Mesenteric fat pad (tissue), 1 donor: ENCODE measurements at places on chromosomes 7 and 10. TPM values are rescaled to one million over a fixed set of nuclear protein-coding genes. Genes with fewer than 3 reads are reported as not detected.
A peak's percentile ranks its signal among the peaks of the same experiment; 100 is the strongest.

GRCh38 chr10:12351447-12351846 is 2.1 kb downstream of the CAMK1D start:
- no peak for DNase-seq

DNA sequence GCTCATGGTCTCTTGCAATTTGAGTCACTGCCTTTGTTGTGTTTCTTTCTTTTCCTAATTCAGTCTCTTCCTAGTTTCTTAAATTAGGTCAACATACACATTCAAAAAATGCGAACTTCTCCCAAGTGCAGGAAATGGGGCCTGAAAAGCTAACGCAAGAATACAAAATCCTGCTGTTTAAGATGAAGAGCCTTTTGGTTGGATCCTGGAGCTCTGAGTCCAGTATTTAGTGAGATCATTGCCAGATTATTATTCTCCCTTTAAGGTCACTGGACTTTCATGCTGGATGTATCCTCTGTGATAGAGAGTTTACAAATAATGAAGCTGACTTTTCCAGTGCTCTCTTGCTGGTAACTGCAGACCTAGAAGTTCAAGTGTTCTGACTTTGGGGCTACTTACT is 401.9 kb upstream of the MKI67 start:
- no peak for DNase-seq

DNA sequence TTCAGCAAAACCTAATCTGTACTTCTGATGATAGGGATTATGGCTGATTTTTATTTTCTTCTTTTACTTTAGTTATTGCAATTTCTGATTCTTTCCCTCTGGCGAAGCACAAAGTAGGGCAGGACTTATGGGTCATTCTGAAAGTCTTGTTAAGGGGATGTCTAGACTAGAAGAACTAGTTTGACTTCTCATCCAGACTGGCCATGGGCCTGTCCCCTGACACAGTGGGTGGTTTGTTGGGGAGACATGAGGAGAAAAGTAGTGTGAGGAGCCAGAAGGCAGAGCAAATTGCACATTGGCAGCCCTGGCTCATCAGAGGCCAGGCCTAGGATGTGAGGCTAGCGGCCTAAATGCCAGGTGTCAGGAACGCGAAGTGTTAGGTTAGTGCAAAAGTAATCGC is 152.8 kb downstream of the RTKN2 start:
- DNase-seq: no peak

GRCh38 chr10:89283025-89283935 is 18.6 kb upstream of the IFIT2 start:
- no peak for DNase-seq

The AKR1C1 gene
- 593 TPM for total RNA-seq

The NRCAM gene
- total RNA-seq: 9.1 TPM

The PNLIPRP3 gene
- not detected for total RNA-seq

DNA sequence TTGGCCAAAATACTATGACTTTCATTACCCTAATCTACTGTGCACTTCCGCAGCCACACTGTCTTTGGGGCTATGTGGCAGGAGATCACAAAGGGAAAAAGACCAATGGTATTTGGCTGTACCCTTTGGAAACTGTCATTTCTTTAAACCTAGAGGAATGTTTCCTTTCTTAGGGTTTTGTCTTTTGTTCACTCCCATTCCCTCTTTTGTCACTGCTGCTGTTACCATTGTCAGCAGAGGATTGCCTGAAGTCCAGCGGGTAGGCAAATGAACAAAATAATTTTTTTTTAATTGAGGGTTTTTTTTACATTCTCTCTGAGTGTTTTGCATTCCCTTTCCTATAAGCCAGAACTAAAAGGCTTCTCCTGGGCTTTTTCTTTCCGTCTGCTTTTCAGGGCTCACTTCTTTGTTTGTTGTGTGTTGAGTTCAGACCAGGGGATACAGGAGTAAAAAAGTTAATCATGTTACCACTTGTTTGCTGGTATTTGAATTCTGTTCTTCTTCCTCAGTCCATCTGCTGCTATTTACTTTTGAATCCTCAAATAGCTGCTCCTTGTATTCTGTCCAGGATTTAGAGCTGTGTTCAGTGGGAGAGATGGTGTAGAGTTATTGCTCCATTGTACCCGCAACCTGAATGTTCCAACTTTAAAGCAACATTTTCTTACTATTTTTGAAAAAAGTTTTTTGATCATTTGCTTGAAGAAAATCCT is 374.6 kb downstream of the SUGCT start:
- no peak for DNase-seq

The TDRD1 gene
- total RNA-seq: 0.16 TPM

GRCh38 chr7:94057955-94058354 is 53.8 kb upstream of the BET1 start:
- no peak for DNase-seq

The EGFR gene
- 80.9 TPM for total RNA-seq

GRCh38 chr10:35937546-35937945 is 295.4 kb upstream of the FZD8 start:
- no peak for DNase-seq

DNA sequence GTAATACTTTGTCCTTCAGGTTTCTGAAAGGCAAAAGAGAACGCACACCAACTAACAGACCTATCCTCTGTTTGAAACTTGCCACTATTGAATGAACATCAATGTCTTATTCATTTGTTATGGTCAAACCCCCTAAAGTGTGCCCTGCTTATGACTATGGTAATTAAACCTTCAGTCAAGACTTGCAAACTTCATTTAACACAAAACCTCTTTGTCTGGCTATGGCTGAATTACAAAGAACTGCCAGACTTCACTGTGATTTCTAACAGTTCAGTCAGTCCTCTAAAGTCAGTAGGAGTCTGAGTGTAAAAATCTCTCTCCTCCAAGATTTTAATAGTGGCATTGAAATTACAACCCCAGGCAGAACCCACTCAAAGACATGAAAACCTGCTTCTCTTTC is 702.5 kb upstream of the LRRN3 start:
- no peak for DNase-seq

GRCh38 chr10:47420305-47421056 is 36.4 kb upstream of the ZNF488 start:
- DNase-seq: peak; percentile 84

DNA sequence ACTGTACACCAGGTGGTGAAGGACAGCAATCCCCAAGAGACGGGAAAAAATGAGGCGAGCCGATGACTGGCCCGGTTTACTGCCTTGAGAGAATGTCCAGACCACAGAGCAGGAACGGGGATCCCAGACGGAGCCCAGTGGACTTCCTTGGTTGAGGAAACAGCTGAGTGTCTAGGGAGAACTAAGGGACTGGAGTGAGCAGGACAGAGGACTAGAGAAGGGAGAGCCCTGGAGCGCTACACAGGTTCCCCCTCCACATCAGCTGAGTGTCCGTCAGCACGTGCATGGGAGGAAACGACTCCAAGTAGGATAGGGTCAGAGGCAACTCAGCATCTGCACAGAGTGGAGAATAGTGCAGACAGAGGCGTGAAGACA is 7.1 kb upstream of the WDR86 start:
- DNase-seq: no peak

DNA sequence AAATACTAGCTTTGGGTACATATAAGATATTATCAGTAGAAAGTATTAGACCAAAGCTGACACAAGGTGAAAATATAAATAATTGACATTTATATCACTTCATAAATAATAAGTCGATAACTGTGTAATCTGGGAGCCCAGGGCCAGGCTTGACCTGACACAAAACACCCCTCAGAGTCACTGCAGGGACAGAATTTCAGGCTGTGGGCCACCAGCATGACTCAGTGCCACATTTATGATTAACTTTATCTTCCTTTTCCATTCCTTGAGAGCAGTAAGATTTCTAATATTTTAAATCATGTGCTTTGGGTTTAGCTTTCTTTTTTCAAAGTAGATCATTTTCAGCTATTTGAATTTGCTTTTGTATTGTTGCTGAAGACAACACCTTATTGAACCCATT is 102.9 kb upstream of the NFE2L3 start:
- DNase-seq: no peak

GRCh38 chr7:18481776-18482175 is 13.8 kb upstream of the HDAC9 start:
- DNase-seq: no peak

- DNase-seq: no peak
Observed at GRCh38 chr7:4715410-4715776, 33.3 kb downstream of the FOXK1 start.

GRCh38 chr7:27155816-27156507 is 513 bp downstream of the HOXA7 start:
- peak; percentile 87 for DNase-seq

DNA sequence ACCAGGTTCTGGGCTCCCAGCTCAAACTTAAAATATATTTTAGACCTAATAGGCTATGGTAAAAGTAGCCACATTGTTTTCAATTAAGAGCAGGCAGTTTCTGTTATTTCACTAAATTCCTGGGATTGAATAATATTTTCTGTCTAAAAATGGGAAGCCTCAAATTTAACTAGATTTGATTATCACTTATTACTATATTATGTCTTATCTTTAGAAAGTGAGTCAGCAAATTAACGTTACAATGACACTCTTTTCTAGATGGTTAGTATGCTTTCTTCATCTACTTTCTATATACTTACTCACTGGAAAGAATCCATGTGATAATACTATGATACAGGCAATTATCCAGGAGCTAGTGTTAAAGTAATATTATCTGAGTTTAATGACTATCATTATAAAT is 27.5 kb downstream of the KIF5B start:
- DNase-seq: no peak

- DNase-seq: no peak
Observed at GRCh38 chr10:82660205-82660604, 785.2 kb downstream of the NRG3 start.

- DNase-seq: no peak
Observed at GRCh38 chr7:95840953-95841950, 68.9 kb downstream of the DYNC1I1 start.

DNA sequence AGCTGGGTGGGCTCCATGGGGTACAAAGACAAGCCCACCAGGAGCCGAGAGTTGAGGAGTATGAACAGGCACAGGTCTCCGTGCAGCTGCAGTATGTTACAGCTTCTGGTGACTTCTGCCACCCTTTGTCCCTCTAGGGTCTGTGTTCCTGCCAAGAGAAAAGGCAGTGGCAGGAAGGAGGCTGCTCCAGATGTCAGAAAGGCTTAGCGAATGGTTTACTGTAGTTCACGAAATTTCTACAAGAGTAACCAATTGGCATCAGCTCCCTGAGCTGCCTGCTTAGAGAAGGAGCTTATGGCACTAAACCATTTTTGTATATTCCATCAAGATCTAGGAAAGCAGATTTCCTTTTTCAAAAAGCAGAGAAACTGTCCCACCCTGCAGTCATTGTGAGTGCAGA is 48.2 kb upstream of the TMEM72 start:
- DNase-seq: no peak

The GDF2 gene
- total RNA-seq: not detected

- DNase-seq: no peak
Observed at GRCh38 chr7:28957064-28957750, 923 bp downstream of the TRIL start.

DNA sequence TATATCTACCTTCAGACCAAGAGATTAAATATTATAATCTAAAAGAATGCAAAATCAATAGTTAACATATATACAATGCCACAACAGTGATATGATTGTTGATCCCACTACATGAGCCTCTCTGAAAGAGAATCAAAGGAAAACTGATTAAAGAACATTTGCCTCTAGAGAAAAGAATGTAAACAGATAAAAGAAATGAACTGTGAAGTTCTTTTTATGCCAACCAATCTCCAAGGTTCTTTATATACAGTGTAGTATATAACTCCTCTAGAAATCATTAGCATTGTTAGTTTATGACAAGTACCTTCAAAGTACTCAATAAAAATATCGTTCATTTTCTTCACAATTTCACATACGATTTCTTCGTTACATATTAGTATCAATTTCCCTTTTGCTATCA is 20.1 kb downstream of the CNOT4 start:
- no peak for DNase-seq

DNA sequence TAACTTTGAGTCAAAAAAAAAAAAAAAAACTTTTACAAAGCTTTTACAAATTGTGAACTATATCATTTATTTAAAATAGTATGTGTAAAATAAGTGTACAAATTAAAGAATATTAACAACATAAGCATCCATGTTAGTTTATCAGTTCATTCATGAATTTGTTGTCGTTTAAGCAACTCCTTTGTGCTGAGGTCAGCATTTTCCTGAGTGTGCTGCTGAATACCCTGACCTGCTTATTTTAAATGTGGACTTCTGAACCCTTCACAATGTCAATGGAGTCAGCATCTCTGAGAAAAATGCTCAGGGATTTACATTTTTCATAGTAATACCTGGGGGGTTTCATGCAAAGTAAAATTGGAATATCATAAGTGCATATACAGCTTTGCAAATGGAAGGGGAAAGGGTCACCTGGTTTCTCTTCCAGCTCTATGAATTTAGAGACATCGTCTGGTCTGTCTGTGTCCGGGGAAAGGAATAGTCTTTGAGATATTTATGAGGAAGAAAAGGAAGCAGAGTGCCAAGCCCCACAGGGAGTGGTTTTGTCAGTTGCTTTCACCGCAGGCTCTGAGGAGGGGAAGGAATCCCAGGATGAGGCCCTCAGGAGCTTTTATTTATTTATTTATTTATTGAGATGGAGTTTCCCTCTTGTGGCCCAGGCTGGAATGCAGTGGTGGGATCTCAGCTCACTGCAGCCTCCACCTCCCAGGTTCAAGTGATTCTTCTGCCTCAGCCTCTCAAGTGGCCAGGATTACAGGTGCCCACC is 125.5 kb upstream of the SVIL start:
- no peak for DNase-seq

The CDH23 gene
- total RNA-seq: 9.7 TPM

GRCh38 chr10:113007343-113007771 is 57.3 kb downstream of the TCF7L2 start:
- no peak for DNase-seq

DNA sequence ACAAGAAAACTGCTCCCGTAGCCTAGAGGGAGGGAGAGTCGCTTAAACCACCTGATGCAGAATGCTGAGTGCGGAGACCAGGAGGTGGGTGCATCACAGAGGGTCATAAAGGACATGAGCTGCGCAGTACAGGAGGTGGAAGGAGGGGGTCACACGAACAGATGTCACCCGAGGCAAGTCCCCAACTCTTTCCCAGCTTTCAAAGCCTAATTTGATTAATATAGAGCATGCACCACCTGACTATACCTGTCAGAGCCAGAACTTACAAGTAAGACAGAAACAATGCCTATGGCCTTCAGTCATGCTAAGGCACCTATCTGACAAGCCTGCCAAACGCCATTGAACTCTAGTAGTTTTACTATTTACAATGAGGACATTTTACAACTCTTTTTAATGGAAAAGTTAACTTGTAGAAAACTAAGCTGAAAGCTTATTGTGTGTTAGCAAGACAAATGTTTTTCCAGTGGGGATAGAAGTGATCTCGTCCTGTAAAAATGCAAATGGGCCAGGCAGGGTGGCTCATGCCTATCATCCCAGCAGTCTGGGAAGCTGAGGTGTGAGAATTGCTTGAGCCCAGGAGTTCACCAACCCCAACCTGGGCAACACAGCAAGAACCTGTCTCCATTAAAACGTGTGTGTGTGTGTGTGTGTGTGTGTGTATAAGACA is 1.1 kb upstream of the VOPP1 start:
- DNase-seq: no peak

The CRHR2 gene
- 0.19 TPM for total RNA-seq

The KMT2C gene
- total RNA-seq: 83.4 TPM
